Motor neuron (in vitro differentiated cells): ENCODE measurements at places on chromosomes 3 and 15. TPM values are rescaled to one million over a fixed set of nuclear protein-coding genes. Genes with fewer than 3 reads are reported as not detected.

GRCh38 chr15:61499376-61499775, 270.3 kb upstream of the RORA start:
- no peak for ATAC-seq

GRCh38 chr3:105678017-105678416, 190.8 kb downstream of the CBLB start:
- ATAC-seq: no peak

GRCh38 chr3:172270557-172271166, 177.6 kb downstream of the GHSR start:
- no peak for ATAC-seq

Gene DNAJA4
- 1.0 and 1.2 TPM in 2 replicates for total RNA-seq

- ATAC-seq: peak; percentile 75
Observed at GRCh38 chr3:160616716-160617115, 51.3 kb upstream of the KPNA4 start.
